Cerebellar cortex (tissue), 1 donor: ENCODE measurements at places on chromosomes 4 and X.

- DNase-seq, result peak; percentile 28
Measured at GRCh38 chr4:17597517-17597916, 16.9 kb upstream of the MED28 start.

DNA sequence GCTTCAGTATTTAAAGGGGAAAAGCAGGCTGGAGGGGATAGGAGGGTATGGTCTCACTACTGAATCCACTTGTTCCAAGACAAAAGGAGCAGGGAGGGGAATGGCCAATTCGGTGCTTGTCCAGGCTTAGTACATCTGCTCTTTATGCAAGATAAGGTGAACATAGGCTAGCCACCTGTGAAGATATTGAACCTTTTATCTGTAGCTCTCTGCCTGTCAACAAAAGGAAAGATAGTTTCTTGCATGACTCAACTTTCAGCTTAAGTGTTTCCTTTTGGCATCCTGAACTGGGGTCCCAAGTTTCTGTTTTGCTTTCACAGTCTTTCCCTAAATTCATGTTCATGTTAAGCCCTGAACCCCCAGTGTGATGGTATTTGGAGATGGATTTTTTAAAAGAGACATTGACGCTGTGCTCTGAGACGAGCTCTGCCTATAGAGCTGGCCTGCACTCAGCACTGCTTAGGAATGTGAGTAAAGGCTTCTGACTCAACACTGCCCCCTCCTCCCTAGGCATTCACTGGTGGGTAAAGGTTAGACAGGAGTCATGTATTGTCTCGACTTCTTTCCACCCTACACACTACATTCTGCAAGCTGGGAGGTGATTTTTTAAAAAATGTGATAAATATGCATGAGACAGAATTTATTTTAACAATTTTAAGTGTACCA lies 28.2 kb downstream of the FAM149A start:
- DNase-seq, result peak; percentile 31

GRCh38 chr4:174550541-174550940 lies 28.3 kb upstream of the HPGD start:
- no peak for DNase-seq

GRCh38 chrX:37653397-37654085 lies 32.0 kb upstream of the XK start:
- no peak for DNase-seq

GRCh38 chr4:118180776-118181175 lies 146.5 kb downstream of the NDST3 start:
- DNase-seq, result no peak

DNA sequence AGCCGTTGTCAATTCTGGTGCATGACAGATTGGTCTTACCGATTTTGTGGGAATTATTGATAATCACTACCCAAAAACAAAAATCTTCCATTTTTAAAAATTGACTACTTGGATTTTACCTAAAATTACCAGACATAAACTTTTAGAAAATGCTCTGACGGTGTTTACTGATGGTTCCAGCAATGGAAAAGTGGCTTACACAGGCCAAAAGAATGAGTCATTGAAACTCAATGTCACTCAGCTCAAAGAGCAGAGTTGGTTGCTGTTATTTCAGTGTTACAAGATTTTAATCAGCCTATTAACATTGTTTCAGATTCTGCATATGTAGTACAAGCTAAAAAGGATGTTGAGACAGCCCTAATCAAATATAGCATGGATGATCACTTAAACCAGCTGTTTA lies 23.0 kb upstream of the UGT2B17 start:
- DNase-seq, result no peak

GRCh38 chrX:38304010-38304409 lies 23.3 kb downstream of the RPGR start:
- peak; percentile 6 for DNase-seq

DNA sequence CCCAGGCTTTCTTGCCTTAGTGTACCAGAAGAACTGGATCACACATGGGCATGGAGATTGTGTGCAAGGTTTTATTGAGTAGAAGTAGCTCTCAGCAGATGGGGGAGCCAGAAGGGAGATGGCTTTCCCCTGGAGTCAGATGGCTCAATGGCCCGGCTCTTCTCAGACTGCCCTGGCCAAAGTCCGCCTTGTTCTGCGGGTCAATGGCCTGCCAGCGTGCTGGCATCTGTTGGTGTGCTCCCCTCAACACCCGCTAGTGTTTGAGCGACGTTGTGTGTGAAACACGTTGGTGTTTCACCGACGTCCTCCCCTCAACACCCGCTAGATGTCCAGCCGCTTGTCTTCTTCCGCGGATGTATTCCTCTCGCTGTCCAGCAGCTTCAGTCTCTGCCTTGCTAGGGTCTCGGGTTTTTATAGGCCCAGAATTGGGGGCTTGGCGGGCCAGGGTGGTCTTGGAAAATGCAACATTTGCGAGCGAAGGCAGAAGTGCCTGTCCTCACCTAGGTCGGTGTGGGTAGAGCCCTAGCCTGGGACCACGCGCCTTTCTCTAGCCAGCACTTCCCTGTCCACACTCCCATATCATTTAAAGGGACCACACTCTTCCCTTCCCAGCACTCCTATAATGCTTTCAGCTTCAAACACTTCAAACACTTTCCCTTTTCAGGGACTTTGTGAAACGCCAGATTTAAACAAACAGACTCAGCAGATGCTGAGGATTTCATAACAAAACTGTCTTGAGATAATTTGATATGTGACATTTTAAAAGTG lies 21.1 kb upstream of the PRKG2 start:
- no peak for DNase-seq

- peak; percentile 25 for DNase-seq
Measured at GRCh38 chr4:110195561-110196205, 2.7 kb downstream of the ELOVL6 start.

DNA sequence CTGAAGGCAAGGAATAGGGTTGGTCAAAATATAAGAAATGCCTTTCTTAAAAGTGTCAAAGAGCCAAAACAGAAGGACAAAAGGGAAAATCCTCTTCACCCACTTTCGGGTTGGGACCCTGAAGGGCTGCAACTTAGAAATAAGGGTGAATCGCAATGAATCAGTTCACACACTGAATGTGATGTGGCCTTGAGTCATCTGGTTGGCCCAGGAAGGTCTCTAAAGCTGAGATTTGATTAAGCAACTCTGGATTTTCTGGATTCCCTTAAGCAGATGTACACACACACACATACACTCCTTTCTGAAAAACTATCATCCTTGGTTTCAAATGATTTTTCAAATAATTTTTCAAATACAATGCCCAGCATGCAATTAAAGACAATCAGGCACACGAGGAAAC lies 13.1 kb downstream of the TAB3 start:
- no peak for DNase-seq

- no peak for DNase-seq
Measured at GRCh38 chr4:185398618-185399017, 2.0 kb downstream of the ANKRD37 start.
